ENCODE measurements at places on chromosomes 3 and 15. TPM values are rescaled to one million over a fixed set of nuclear protein-coding genes. Genes with fewer than 3 reads are reported as not detected.

Gene PRR20G
- total RNA-seq: 3.9 TPM

Gene EPHA6
- total RNA-seq: 1.4 TPM

Gene HTR3D
- total RNA-seq: not detected

- DNase-seq: no peak
Measured at GRCh38 chr3:139284221-139284620, 59.6 kb upstream of the MRPS22 start.

DNA sequence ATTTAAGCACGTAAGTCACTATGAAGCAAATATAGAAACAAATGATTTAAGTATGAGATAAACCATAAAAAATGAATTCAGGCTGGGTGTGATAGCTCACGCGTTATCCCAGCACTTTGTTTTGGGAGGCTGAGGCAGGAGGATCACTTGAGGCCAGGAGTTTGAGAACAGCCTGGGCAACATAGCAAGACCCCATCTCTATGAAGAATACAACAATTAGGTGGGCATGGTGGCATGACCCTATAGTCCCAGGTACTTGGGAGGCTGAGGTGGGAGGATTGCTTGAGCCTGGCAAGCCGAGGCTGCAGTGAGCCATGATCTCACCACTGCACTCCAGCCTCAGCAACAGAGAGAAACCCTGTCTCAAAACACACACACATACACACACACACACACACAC is 34.2 kb downstream of the TMCC1 start:
- DNase-seq: no peak

GRCh38 chr3:182713743-182714517 is 79.4 kb upstream of the ATP11B start:
- peak; percentile 65 for DNase-seq

DNA sequence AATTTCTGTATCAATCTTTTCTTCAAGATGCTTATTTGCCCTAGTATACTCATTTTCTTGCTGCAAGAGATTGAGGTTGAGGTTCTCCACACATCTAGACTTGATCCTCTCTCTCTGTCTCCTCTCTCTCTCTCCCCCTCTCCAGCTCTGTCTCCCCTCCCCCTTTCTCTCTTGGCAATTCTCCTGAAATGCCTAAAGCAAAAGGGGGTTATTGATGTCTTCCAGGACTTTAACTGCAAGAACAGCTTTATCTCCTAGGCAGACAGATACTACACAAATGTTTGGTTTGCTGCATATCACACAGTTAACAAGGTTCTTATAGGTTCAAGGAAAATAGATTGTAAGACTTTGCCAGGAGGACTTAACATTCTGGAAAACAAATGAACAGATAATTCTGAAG is 52.1 kb downstream of the TMEM212 start:
- peak; percentile 78 for DNase-seq

Gene MAGI1
- total RNA-seq: 34.7 TPM

Gene SLC9C1
- total RNA-seq: 4.1 TPM

GRCh38 chr3:37852771-37853170 is 8.9 kb upstream of the CTDSPL start:
- DNase-seq: no peak

Gene SELENOK
- 43.3 TPM for total RNA-seq

DNA sequence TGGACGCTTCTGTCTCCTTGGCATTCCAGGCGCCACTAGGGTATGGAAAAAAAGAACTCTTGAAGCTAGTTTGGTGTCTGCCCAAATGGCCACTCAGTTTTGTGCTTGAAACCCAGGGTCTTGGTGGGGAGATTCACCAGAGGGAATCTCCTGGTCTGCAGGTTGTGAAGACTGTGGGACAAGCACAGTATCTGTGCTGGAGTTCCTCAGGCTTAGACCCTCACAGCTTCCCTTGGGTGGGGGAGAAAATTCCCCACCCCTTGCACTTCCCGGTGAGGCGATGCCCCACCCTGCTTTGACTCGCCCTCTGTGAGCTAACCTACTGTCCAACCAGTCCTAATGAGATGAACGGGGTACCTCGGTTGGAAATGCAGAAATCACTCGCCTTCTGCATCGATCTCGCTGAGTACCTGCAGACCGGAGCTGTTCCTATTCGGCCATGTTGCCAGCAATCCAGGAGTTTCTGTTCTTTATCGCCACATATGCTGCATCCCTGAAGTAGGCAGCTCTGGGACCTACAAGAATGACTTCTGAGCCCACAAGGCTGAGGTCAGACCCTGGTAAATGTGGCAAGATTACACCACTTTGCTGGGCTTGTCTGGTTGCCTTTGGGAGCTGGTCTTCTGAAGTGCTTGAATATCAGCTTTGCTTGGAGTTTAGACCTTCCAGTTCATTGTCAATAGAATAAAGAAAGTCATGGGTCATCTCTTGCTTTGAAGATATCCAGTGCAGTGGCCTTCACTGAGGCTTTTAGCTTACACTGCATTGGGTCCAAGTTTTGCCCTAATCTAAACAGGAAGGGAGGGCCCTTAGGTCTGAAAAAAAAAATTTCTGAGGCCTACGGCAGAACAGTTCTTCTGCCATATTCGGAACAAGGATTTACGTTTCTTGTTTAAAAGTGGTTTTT is 51.0 kb downstream of the SLC2A2 start:
- no peak for DNase-seq

GRCh38 chr3:71468311-71469137 is 115.0 kb downstream of the FOXP1 start:
- DNase-seq: no peak

Gene COL6A5
- total RNA-seq: 3.6 TPM

Gene A4GNT
- total RNA-seq: 0.96 TPM

- peak; percentile 66 for DNase-seq
Measured at GRCh38 chr15:58528188-58528870, 96.5 kb downstream of the LIPC start.

DNA sequence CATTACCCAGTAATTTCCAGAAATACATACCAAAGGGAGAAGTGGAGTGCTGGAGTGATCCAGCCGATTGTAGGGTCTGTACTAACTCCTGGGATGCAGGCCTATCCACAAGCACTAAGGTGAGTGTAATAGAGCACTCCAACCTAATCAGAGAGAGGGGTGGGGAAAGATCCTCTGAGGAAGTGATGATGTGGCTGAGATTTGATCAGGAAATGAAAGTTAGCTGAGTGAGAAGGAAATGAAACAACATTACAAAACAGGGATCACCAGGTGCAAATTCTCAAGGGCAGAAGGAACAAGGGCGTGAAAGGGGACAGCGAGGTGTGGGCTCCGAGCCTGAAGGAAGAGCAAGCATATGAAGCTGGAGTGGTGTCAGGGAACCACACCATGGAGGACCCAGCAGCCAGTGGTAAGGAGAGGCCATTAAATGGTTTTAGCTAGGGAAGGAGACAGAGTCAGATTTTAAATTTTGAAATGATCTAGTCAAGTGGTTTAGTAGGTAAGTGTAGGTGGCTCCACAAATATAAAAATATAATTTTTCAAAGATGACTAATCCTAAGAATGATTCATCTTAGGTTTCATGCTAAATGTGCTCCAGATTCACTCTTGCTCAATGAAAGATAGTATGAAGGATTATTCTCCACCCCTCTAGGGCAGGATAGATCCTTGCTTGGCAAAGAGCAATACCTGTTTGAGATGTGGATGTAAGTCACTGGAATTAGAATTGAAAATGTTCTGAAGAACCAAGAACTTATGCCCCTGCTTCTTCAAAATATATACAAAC is 348.7 kb downstream of the TBL1XR1 start:
- no peak for DNase-seq

Gene CP
- 21.7 TPM for total RNA-seq

- peak; percentile 79 for DNase-seq
Measured at GRCh38 chr15:51869060-51869421, 39.6 kb downstream of the TMOD3 start.

Gene CDHR4
- not detected for total RNA-seq

Gene UBE2Q2
- total RNA-seq: 85.5 TPM

DNA sequence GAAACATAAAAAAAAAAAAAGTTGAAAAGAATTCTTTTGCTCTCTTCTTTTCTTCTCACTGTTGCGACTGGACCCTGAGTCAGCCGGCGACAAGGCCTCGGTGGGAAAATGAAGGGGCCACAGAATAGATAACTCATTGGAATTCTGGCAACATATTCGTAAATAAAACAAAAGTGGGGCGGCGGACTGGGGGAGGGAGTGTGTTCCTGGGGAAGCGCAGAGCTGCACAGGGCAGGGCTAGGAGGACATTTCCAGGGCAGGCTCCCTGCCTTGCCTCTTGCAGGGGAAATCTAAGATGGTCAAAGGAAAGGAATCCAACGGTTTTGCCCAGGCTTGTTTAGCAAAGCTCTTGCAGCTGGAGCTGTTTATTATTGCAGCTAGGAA is 1042.8 kb upstream of the NR2F2 start:
- DNase-seq: no peak

GRCh38 chr3:78737988-78738387 is 1029.8 kb downstream of the ROBO1 start:
- DNase-seq: no peak

DNA sequence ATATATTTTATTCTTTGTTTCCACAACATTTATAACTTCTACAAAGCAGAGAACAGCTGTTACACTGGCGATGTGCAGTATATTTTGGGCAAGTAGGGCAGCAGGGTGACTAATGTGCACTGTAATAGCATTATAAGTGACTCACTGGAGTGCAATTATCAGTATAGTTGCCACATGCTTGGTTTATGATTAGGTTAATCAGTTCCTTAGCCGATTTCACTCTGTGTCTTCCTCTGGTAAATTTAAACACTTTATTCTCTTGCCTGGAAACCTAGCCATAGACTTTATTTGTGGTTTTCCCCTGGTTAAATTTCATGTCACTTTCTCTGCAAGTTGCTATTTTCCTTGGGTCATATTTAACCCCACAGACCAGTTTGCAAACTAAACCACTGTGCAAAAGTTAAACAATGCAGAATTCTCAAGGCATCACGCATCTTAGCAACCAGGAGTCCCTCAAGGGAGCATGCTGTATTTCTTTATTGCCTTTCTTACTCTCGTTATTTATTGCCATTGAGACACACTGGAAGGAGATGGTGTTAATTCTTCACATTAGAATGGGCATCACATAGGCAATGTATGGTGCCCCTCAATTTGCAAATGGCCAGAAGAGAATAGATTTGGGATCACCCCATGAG is 690.2 kb upstream of the DPPA4 start:
- no peak for DNase-seq

- peak; percentile 84 for DNase-seq
Measured at GRCh38 chr15:68187559-68187958, 17.6 kb downstream of the CALML4 start.

DNA sequence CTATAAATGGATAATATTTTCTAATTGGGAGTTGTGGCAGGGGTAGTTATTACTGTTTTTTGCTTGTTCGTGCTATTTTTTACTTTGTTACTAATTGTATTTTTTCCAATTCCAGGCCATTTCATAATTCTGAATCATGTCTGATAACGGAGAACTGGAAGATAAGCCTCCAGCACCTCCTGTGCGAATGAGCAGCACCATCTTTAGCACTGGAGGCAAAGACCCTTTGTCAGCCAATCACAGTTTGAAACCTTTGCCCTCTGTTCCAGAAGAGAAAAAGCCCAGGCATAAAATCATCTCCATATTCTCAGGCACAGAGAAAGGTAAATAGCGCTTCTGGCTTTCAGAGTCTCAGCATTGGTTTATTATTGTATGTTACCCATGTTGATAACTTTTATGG is 42.9 kb downstream of the PAK2 start:
- no peak for DNase-seq

Gene TSPAN3
- total RNA-seq: 143 TPM

DNA sequence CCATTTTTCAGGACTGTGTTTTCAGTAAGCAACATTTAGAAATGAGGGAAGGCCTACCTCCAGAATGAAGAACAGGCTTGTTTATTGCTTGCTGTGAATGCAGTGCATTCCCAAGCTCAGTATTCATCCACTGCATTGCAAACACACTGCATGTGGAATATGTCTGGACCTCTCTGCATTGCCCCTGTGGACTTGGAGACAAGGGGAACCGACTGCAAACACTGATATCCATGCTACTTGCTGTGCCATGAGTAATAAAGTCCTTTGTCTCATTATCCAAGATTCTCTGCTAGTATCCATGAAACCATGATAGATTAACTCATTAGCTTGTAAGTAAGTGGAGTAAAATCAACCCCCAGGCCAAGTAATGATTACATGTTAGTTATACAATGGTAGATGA is 301.2 kb upstream of the NR2E3 start:
- DNase-seq: no peak

Gene CAMP
- total RNA-seq: not detected

- no peak for DNase-seq
Measured at GRCh38 chr3:61055447-61055846, 195.8 kb downstream of the FHIT start.

Gene B2M
- total RNA-seq: 1,826 TPM

GRCh38 chr15:78322724-78323521 is 17.2 kb upstream of the CRABP1 start:
- DNase-seq: no peak

DNA sequence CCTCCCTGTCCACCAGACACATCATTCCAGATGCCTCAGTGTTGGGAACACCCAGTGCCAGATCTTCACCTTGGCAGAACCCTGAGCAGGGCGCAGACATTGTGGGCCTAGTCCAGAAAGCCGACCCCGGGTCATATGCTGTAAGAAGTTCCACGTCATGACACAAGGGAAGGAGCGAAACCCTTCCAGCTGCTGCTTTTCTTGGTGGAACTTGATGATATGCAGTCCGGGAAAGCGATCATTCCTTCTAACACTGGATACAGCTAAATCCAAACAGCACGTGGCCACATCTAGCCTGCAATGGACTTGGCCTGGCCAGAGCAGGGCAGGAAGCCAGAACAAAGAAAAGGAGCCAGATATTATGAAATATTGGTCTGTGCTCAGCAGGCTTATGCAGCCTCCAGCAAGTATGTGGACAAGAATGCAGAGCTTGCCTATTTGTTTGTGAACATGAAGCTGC is 22.0 kb downstream of the GASK1A start:
- peak; percentile 98 for DNase-seq

- DNase-seq: no peak
Measured at GRCh38 chr15:77032052-77032646, 37.2 kb downstream of the PSTPIP1 start.

Gene SCG3
- total RNA-seq: not detected

DNA sequence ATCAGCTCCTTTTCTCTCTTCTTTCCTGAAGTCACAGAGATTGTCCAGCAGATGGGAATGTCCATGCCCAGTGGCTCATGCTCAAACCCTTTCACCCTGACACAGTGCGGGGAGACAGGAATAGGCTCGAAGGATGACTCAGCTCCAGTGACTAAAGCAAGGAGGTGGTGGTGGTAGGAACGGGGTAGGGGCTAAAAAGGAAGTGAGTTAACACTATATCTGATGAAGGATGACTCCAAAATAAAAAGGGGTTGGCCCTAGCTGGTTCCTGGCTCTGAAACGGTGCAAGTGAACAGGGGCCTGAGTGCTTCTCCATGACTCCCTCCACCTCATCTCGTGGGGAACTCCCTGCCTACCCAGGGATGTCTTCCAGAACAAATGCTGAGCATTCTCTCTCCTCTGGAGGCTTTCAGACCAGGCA is 167.4 kb upstream of the LPP start:
- no peak for DNase-seq
